ENCODE measurements at places on chromosomes 7 and 10. TPM values are rescaled to one million over a fixed set of nuclear protein-coding genes. Genes with fewer than 3 reads are reported as not detected.

DNA sequence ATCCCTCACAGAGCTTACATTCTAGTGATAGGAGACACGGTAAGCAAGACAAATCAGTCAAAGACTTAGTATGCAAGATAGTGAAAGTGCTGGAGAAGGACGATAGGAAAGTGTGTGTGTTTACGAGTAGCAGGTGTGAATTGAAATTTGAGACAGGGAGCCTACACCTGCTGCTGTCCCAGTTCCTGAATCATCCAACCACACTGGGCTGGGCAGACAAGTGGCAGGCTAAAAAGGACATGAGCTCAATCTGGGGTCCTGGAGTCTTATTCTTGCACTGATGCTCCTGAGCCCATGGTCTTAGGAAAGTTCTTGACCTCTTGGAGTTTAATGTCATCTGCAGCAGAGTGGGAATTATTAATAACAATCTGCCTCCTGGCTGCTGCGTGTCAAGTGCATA, 16.2 kb downstream of the RBP3 start:
- DNase-seq = no peak

- no peak for DNase-seq
These were observed 161.0 kb downstream of the HGF start for GRCh38 chr7:81608748-81609382.

DNA sequence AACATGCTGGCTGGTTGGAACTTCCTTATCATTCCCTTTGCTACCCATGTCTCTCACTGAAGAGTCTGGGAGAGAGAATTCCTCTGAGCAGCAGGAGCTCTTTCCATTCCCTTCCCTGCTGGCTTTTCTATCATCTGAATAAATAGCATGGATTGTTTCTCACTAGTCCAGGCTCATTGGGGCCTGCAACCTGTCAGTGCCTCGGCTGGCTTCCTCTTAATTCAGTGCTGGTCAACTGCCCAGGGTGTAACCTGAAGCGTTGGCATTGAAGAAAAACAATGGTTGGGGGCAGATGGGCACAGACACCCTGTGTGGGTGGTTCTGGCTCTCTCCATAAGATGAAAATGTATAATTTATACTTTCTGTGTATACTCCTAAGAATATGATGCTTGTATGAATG, 155.6 kb downstream of the ANLN start:
- no peak for DNase-seq

DNA sequence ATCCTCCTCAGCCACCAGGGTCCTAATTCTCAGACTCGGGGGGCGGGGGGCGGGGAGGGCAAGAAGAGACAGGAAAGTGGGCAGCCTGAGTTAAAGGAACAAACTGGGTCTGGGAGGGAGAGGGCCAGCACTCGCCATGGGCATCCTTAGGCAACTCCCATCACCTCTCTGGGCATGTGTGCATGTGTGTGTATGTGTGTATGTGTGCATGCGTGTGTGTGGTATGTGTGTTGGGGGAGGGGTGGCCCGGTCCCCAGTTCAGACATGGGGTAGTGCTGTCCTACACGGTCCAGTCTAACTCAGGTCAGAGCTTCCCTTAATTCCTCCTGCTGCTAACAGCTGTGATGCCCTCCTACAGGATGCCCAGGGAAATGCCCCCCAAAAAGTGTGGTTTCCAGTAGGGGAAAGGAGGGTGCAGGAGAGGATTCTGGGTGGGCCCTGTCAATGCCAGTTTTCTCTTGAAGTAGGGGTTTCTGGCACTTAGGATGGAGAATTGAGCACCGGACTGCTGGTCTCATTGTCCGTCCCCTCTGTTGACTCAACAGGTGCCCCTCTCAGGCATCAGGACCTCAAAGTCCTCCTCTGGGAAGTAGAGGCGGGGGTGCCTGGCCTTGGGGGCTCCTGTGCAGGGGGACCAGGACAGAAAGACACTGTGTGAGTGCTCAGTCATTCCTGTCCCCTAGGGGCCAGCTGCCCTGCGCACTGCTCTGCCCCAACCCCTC, 15.1 kb upstream of the ZMIZ1 start:
- peak; percentile 32 for DNase-seq

DNA sequence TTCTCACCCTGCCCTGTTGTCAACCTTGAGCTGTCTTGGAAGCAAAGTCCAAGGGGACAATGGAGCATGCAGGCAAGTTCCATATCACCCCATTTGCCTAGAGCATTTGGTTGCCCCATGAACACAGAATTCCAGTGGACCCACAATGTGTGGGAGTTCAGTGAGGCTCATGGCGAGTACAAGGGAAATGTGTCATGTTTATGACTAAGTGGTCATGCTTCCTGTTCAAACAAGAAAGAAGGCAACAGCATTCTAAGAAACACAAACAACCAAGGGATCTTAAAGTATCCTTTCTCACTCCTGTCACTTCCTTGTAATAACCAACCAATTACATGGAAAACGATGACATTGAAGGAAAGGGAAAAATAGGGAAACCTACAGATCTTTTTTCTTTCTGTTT, 513.0 kb downstream of the INHBA start:
- no peak for DNase-seq

DNA sequence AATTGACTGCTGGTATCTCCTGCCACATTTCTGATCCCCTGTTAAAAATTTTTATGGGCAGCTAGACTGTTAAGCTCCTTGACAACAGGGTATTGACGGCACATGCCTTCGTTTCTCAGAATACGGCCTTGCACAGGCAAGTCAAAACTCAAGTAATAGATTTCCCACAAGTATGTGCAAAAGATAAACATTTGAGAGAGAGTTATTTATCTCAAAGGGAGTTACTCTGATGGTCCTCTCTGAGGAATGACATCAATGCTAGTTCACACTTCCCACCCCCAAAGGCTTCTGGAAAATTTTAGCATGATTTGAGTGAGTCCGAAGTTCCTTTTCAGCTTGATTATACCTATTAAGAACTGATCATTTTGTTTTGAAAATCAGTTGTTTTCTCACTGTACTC, 71.9 kb downstream of the JCAD start:
- no peak for DNase-seq

DNA sequence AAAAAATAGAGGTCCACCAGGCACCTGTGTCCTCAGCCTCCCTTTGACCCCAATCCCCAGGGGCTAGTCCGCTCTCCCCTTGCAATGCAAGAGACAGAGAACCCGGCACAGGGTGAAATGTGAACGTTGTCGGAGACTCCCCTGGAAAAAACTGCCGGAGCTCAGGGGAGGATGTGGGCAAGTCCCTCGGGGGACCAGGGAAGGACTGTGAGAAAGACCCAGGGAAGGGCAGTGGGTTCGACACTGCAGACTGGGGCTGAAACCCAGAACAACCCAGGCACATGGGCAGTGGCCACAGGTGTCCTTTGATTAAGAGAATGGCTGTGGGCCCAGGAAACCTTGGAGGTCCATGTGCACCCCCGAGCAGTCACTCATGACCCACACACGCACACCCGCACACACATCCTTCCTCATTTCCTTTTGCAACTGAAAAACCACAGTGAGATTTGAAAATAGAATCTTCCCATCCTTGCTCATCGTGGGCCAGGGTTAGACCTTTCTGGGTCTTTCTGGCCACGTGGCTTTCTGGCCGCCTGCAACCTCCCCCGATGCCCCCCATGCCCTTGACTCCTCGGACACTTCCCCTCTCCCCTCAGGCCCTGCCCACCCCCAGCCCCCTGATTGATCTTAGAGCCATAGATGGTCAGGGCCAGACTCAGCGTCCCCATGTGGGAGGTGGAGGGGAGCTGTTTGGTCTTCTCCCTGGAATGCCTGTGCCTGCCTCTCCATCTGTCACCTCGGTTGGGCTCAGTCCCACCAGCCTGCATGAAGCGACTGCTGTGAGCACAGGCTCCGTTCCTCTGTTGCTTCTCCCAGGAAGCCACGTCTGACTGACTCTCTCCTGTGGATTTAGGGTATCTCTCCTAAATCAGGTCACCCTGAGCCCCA, 7.9 kb downstream of the LAT2 start:
- DNase-seq = no peak

GRCh38 chr7:114182837-114183236, 231.8 kb upstream of the FOXP2 start:
- DNase-seq = no peak

DNA sequence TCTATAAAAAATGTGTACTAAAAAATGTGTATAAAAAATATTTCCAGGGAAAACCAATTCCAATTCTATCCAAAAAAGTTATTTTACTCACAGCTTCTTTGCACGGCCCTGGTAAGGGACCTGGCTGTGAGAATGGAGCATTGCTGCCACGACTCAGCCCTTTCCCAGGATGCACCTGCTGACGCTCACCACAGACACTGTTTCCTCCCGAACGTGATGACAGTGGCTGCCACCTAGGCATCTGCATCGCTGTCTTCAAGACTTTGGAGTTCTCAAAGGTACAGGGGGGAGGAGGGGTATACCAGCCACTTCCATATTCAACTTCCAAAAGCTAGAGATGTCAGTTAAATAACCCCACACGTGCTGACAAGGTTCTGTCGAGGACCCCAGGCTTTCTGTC, 23.9 kb upstream of the PTPRN2 start:
- no peak for DNase-seq

DNA sequence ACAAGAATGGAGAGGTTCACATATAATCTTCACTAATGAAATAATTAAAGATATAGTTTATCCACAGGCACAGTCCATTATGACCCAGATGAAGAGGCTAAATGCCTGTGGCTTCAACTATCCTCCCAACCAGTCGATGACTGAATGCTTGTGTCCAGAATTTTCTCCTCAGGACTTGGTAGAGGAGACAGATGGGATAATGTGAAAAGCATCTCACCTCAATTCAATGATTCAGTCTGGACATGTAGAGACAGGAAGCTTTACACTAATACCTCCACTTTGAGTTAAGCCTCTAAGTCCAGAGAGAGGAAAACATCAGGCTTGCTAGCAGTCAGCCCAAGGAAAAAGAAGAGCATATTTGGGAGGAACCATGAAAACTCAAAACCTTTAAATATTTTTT, 59.1 kb upstream of the COL1A2 start:
- DNase-seq = no peak

DNA sequence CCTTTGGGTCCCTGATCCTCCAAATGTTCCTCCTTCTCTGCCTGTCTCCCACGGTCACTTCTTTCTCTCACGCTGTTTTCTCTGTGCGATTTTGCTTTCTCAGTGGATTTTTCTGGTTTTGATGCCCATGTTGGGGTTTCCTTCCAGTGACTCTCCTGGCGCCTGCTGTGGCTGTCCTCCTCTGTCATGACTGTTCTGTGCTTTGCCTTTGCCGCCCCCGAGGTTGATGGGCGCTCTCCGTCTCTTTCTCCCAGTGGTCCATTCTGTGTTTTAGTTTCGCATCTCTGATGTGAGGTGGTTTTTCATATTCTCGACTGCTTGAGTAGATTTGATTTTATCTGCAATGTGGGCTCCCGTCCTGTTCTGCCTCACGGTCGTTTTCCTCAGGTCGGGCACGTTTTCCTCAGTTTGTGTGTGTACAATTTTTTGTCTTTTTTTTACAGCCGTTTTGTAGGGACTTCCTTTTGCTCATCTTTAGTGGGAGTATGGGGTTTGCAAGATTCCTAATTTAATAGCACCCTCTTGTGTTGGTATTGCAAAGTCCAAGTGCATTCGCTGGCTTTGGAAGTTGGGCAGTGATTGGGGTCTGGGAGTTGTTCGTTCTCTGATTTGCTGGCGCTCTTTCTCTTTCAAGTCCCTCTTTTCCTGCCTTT, 100.0 kb downstream of the INPP5A start:
- DNase-seq = peak; percentile 37

- no peak for DNase-seq
These were observed 277.6 kb downstream of the KCND2 start for GRCh38 chr7:120550494-120551048.

DNA sequence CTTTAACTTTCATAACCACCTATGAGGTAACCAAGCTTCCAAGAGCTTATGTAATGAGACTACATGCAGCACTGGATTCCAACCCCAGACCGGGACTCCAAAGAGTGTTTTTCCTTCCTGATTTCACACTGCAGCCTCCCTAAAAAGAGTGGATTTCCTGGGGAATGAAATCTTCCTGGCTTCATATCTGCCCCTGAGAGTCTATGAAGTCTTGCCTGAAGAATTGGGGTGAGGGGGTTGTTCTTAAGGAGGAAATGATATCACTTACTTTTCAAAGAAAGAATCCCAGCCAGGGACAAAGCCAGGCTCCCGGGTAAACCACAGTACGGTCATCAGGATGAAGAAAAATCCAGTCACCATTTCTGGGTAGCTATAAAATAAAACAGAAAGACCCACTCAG, 29.7 kb downstream of the STMP1 start:
- no peak for DNase-seq

DNA sequence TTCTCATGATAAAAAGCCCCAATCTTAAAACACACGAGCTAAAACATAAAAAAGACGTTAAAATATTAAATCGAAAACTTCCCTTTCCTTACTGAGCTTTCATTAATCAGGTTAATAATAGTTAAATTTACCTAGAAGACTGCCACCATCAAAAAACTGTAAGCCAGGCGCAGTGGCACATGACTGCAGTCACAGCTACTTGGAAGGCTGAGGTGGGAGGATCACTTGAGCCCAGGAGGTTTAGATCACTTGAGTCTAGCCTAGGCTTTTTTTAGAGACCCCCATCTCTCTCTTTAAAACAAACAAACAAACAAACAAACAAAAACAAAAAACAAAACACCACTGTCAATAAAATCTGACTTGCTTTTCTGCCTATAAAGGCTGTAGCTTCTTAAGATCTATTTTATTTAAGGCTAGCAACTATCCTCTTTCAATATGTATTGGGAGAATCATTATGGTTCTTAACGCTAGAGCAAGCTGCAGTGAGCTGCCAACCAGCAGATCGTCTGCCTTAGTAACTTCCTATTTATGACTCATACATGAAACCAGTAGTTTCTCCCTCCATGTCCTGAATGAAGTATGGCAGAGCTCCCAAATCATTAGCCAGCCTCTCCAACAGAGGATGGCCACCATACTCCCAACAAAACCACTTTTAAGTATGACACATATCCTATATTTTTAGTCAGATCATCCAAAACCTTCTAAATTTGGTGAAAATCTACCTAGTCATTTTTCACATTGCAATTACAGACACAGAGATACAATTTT, 163.7 kb downstream of the SRPK2 start:
- DNase-seq = no peak

- no peak for DNase-seq
These were observed 603.8 kb upstream of the LRRTM3 start for GRCh38 chr10:66321723-66322665.

GCC1 gene
- 14.4 TPM for total RNA-seq

CCDC136 gene
- 5.9 TPM for total RNA-seq

MLLT10 gene
- total RNA-seq = 68.1 TPM

RARRES2 gene
- total RNA-seq = 261 TPM

SPDYE11 gene
- not detected for total RNA-seq

WNT8B gene
- total RNA-seq = not detected

FAS gene
- 27.5 TPM for total RNA-seq
